Vagina (tissue), 2 donors: ENCODE measurements at places on chromosomes 13 and 19.
A peak's percentile ranks its signal among the peaks of the same experiment; 100 is the strongest.

- no peak for DNase-seq
Observed at GRCh38 chr19:43584484-43584883, 8.9 kb downstream of the PINLYP start.

DNA sequence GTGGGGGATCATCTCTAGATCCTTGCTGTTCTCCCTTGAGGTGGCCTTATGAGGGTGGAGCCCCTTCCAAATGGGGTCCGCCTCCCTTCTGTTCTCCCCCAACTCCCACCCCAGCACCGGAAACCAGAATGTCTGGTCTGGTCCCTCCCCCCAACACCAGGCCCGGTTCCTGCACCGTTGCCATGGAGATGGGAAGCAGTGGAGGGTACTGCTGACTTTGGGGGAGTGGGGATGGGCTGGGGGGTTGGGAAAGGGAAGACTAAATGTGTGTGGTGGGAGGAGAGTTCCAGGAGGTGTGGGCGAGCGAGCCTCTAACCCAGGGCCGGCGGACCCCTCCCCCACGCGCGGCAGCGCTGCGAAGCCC is 1.7 kb downstream of the SHANK1 start:
- DNase-seq: no peak

DNA sequence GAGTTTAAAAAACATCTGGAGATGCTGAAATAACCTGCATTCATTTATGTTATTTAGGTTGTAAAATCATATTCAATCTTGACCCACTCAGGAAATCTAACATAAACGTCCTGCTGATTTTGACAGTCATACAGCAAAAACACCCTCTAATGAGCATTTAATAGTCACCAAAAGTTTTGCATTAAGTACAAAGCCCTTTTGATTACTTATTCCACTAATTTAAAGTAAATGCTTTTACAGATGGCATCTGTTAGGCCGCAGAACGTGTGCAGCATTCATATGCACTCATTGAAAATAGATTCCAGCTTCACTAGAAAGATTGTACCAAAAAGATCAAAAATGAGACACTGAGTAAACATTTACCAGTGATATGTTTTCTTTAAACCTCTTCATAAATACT is 1295.1 kb downstream of the EFNB2 start:
- no peak for DNase-seq

GRCh38 chr19:279231-279630 is 12.0 kb downstream of the PLPP2 start:
- DNase-seq: no peak

DNA sequence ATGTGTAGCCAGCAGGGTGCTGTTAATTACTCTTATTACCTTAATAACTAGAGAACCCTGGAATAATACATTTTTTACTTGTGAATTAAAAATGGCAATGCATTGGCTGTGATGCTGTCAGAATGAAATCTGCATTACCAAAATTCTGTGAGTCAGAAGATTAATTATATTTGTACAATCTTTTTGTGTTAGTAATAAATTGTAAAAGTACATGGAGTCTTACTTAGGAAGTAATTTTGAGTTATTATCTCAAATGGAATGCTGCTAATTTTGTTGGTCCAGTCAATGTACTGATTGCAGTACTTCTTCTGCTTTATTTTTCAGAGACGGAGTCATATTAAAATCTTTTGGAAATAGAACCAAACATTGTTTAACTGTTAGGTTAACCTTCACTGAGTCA is 152.0 kb upstream of the SLC10A2 start:
- no peak for DNase-seq

GRCh38 chr13:27476943-27477703 is 26.8 kb upstream of the MTIF3 start:
- no peak for DNase-seq

DNA sequence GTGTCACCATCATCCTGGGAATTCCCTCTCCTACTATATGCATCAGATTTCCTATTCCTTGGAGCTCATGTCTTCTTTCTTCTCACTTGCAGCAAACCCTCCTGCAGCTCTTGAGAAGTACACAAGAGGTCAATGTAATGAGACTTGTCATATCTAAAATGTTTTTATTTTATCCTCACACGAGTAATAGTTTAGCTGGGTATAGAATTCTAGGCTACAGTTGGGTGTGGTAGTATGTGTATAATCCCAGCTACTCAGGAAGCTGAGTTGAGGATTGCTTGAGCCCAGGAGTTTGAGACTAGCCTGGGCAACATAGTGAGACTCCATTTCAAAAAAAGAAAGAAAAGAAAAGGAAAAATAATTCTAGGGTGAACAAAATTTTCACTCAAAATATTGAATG is 24.4 kb downstream of the EEF1AKMT1 start:
- DNase-seq: no peak

- DNase-seq: no peak
Observed at GRCh38 chr13:43544011-43544410, 242.8 kb downstream of the ENOX1 start.

GRCh38 chr19:51571599-51571998 is 516 bp downstream of the ZNF175 start:
- no peak for DNase-seq

- peak; percentile 92 for DNase-seq
Observed at GRCh38 chr19:6767357-6768235, at the start of gene SH2D3A. Gene SH2D3A (minus strand): TSS chr19:6767435. CDS start chr19:6763748, 3,687 bp downstream.

DNA sequence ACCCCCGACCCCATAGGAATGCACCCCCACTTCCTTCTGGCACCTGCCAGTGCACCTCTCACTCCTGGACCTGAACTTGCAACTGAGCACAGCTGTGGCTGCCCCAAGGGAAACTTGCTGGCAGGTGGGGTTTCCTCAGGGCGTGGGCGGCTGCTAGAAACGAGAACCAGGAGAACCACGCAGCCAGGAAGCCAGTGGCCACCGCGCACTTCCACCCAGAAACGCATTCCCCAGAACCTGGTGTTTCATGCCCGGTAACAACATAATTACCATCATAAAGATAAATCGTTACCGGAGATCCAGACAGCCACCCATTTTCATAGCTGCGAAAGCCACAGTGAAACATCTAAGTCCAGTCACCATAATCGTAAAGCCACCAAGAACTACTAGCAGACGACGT is 75.2 kb upstream of the C13orf46 start:
- no peak for DNase-seq

- DNase-seq: no peak
Observed at GRCh38 chr19:29887442-29887855, 54.6 kb upstream of the URI1 start.

- no peak for DNase-seq
Observed at GRCh38 chr13:44921931-44922758, 67.1 kb downstream of the NUFIP1 start.

GRCh38 chr19:13849991-13850909 is 26.7 kb upstream of the NANOS3 start:
- no peak for DNase-seq

- no peak for DNase-seq
Observed at GRCh38 chr13:74301258-74301935, 167.2 kb upstream of the KLF12 start.

DNA sequence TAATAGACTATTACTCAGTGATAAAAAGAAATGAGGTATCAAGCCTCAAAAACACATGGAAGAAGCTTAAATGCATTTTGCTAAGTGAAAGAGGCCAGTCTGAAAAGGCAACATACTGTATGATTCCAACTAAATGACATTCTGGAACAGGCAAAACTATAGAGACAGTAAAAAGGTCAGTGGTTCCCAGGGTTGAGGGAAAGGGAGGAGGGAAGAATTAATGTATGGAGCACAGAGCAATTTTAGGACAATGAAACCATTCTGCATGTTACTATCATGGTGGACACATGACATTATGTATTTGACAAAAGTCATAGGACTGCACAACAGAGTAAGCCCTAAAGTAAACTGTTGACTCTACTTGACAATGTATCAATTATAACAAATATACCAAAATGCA is 5.7 kb upstream of the SERPINE3 start:
- DNase-seq: no peak

- no peak for DNase-seq
Observed at GRCh38 chr13:44379885-44380284, 6.3 kb downstream of the SERP2 start.

- DNase-seq: no peak
Observed at GRCh38 chr19:55256562-55257460, 2.0 kb downstream of the PPP6R1 start.

DNA sequence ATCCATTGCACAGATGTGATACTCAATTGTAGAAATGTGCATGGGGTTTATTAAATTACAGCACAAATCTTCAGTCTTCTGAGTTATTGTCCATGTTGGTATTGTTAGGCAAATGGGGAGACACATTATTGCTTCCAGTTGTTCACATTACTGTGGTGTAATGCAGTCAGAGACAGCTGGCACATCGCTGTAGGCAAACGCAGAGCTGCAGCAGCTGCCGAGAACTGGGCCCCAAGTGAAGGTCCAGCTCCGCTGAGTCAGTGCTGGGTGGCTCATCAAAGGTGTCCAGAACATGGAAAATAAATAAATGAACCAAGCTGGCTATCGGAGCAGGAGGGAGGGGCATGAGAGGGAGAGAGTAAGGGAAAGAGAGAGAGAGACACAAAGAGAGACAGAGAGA is 299.1 kb upstream of the OBI1 start:
- no peak for DNase-seq

- no peak for DNase-seq
Observed at GRCh38 chr19:12943437-12944044, 2.1 kb upstream of the RAD23A start.

DNA sequence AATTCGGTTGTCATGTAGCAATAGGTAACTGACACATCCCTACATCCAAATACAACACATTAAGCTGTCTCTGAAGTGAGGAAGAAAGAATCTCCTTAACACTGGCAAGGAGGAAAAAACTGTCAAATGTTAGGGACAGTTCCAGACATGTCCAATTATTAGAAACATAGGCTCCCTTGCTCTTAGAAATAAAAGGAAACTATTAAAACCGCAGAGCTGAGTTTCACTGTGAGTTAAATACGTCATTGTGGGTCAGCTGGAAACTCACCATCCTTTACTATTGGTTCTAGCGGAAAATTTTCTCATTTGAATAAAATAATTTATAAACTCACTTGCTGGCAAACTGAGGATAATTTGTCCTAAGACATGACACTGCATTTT is 40.7 kb downstream of the STARD13 start:
- no peak for DNase-seq

- DNase-seq: no peak
Observed at GRCh38 chr19:18975869-18976268, 34.9 kb upstream of the HOMER3 start.

- no peak for DNase-seq
Observed at GRCh38 chr19:48806818-48807589, 3.8 kb downstream of the BCAT2 start.

DNA sequence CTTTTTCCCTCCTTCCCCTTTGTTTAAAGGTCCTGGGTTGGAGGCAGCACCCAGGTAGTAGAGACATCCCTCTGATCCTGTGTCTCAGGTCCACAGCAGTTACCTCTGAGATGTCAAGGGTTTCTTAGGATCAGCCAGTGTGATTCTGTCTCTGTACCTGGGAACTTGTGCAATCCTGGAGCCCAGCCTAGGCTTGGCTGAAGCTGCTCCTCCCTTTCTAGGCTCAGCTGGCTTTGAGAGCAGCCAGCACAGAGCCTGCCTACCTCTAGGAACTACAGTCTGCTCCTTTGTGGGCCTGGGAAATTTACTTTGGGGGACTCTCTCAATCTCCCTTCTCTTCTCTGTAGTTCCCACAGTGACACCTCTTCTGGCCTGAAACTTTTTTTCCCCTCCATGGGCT is 171.6 kb downstream of the MTUS2 start:
- DNase-seq: no peak

- no peak for DNase-seq
Observed at GRCh38 chr13:25733001-25733491, 318.8 kb downstream of the SHISA2 start.

- DNase-seq: no peak
Observed at GRCh38 chr13:98260357-98261164, 83.5 kb upstream of the RNF113B start.

GRCh38 chr13:93249364-93250306 is 23.0 kb downstream of the GPC6 start:
- no peak for DNase-seq

DNA sequence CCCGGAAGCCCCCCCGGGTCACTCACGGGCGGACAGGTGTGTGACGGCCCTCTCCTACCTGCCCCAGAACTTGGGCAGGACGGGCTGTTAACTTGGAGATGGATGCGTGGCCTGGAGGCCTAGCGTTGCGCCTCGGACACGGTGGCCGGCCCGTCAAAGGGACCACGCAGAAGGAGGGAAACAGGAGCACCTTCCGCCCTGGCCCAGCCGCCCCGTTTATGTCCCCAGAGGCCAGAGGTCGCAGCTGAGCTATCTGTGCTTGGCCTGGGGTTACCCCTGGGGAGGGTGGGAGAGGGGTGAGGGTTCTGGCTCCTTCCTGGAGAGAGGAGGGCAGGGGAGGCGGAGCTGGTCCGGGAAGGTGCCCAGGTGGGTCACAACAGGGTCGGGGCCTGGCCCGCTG is 35.6 kb downstream of the GADD45B start:
- DNase-seq: no peak
